ENCODE measurements at places on chromosomes 12 and 14.

GRCh38 chr14:71056168-71056567, 148.9 kb downstream of the PCNX1 start:
- no peak for DNase-seq

- DNase-seq = no peak
Measured at GRCh38 chr12:80756875-80757274, 40.2 kb downstream of the MYF5 start.

DNA sequence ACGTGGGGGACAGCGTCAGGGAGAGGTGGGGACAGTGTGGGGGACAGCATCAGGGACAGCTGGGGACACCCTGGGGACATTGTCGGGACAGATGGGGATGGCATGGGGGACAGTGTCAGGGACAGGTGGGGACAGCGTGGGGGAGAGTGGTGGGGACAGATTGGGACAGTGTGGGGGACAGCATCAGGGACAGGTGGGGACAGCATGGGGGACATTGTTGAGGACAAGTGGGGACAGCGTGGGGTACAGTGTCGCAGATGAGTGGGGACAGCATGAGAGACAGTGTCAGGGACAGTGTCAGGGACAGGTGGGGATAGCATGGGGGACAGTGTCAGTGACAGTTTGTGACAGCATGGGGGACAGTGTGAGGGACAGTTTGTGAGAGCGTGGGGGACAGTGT, 240.9 kb downstream of the TMEM121 start:
- no peak for DNase-seq

- DNase-seq = no peak
Measured at GRCh38 chr12:15122344-15122743, 98.9 kb downstream of the RERG start.

DNA sequence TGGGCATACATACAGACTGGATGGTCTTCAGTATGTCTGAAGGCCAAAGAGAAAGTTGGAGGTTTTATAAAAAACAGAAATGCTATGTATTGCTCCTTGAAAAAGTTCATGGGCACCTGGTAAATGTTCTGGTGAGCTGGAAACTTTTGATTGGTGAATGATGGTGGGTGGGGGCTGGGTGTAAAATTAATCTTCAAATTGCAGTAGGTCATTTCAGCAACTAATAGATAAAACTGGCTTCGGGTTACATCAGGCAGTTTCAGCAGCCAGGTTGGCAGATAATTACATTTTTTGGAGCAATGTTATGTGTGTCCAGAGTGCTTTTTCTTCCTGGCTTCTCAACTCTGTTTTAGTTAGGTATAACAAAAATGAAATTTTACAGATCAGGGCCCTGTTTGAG, 35.3 kb downstream of the SDR9C7 start:
- DNase-seq = no peak

DNA sequence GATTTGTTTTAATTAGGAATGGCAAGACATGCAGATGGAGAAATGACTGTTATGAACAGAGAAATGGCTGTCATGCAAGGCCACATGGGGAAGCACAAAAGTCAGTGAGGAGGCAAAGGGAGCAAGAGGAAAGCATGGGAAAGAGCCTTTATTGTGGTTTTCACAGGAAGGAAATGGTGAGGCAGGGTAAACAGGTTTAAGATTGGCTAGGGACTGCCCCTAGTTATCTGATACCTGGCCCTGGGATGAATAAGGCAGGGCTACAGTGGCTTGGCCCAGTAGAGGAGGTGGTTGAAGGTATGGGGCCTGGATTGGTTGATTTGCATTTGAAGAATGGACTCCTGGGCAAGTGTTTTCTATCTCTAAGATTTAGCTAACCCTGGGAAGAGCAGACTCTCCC, 168.7 kb upstream of the CNOT2 start:
- no peak for DNase-seq
